Hematopoietic multipotent progenitor cell (in vitro differentiated cells): ENCODE measurements at places on chromosomes 11 and 22. TPM values are rescaled to one million over a fixed set of nuclear protein-coding genes. Genes with fewer than 3 reads are reported as not detected.
A peak's percentile ranks its signal among the peaks of the same experiment; 100 is the strongest.

The OR5T1 gene
- not detected for total RNA-seq

- DNase-seq, result no peak
Measured at GRCh38 chr11:116397602-116398084, 375.1 kb downstream of the BUD13 start.

- DNase-seq, result no peak
Measured at GRCh38 chr11:115349335-115350017, 154.7 kb downstream of the CADM1 start.

DNA sequence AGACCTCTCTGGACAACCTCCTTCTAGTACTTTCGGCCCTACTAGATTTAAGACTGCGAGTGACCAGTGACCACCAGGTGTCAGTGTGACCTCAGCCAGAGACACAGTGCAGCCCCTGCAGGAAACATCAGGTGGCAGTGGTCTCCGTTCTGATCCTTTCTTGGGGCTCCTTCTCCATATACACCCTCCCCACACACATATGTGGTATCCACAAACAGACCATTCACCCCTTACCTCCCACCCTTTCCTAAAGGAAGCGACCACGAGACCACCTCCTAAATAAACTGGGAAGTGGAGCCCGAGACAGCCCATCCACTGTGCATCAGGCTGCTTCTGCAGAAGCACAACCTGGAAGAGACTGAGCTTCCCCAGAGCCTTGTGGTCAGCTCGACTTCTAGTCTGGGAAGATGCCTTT is 38.5 kb upstream of the CYP2D6 start:
- peak; percentile 79 for DNase-seq

DNA sequence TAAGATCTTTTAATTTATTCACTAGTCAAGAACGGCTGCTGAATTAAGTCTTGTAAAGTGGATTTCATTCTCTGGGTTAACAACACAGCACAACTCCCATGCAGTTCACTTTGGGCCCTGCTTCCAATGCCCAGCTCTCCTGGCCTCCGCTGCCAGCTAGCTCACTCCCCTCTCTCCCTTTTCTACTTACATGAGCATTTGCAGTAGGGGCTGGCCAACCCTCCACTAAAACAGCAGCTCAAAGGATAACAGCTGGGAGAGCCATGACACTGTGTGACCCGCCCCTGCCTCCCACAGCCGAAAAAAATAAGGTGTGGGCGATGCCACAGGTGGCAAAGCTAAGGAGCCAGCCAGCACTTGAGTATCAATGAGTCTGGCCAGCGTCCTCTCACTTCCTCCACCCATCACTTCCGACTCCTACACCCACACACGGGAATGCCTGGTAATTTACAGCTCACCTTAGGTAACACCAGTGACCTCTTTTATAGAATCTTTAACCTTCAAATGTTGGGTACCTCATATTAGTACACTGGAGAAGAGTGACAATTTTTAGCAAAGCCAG is 56.8 kb downstream of the DGCR2 start:
- no peak for DNase-seq

DNA sequence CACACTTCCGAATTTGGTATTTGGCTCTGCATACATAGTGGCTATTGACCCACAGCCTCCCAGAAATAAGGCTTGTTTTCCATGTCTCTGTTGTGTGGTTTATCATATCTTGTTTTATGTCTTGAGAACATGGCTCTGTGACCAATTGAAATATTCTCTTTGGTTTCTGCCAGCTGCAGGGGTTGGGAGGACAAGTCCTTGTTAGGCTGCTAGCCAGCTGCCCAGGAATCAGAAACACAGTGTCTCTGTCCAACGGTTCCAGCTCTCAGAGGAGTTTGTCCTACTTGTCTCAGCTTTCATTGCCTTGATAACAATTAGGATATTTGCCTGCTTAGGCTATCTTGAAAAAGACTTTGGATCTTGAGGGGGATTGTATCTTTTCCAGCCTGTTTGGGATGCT is 6.0 kb upstream of the SLC7A4 start:
- no peak for DNase-seq

The TST gene
- 35.0 TPM for total RNA-seq

The DNAJB7 gene
- not detected for total RNA-seq

GRCh38 chr22:23164091-23164490 is 16.2 kb upstream of the BCR start:
- DNase-seq, result no peak

The GSTT2B gene
- 0.54 TPM for total RNA-seq
